ENCODE measurements at places on chromosomes 11 and 22. TPM values are rescaled to one million over a fixed set of nuclear protein-coding genes. Genes with fewer than 3 reads are reported as not detected.
A peak's percentile ranks its signal among the peaks of the same experiment; 100 is the strongest.

DNA sequence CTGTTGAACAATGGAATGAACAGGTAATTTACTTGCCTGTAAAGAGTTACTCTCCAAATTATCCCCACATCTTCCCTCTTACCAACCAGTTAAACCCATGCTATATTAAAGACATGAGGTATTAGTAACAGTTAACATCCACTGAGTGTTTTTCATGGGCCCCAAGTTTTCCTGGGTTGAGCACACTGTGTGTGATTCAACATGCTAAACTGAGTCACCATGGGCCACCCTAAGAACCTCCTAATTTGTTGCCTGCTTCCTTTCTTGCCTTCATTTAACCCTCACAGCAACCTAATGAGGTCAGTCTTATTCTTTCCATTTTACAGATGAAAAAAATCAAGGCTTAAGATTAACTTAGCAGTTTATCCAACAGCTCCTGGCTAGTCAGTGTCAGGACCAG lies 51.0 kb downstream of the GALNT18 start:
- H3K27me3 ChIP-seq: no peaks in the 10 kb centered on the region
- no peak overlapping the region for H3K27ac ChIP-seq
- no peak overlapping the region for H3K4me3 ChIP-seq
- no peaks in the 10 kb centered on the region for H3K36me3 ChIP-seq

- H3K27me3 ChIP-seq: no peaks in the 10 kb centered on the region
- H3K27ac ChIP-seq: peak overlapping the region; percentile 97
- no peak for DNase-seq
- peaks cover 23% of the 10 kb centered on the region for H3K4me1 ChIP-seq
- no peaks in the 10 kb centered on the region for H3K36me3 ChIP-seq
- H3K4me3 ChIP-seq: peak overlapping the region; percentile 66
Measured at GRCh38 chr11:72793076-72793424, 797 bp downstream of the STARD10 start.

SHISAL1 gene
- not detected for polyA plus RNA-seq

DNA sequence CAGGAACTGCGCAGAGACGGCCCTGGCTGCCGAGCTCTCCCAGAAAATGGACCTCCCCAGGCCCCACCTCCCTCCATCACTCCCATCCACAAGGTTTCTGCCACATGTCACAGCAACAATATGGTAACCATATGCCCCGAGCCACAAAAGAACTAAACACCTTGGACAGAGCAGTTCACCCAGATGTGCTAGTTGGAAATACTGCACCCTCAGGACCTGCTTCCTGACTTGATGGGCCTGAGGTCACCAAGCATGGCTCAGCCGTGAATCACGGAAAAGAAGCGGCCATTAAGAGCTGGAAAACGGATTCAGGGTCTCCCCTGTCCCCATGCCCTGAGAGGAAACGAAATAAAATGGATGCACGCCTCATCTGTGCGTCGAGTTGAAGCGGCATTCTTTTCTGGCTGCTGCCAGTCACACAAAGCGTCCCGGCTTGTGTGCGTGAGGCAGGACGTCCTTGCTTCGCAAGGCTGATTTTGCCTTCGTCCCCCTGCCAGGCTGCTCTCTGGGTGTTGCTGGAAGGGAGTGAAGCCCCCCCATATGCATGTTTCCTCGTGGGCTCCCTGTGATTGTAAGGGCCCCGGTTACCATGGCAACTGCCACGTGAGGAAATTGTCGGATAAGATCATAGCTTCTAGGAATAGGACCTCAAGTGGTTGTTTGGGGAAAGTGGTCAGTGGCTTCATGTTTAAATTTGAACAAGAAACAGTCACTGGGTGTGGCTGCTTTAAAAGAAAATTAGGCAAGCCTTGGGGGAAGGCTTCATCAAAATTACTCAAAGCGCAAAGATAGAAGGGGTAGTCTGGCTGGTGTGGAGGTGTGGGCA lies 51.7 kb downstream of the FLI1 start:
- no peak overlapping the region for H3K27ac ChIP-seq
- H3K4me3 ChIP-seq: no peak overlapping the region
- H3K36me3 ChIP-seq: peaks cover 1% of the 10 kb centered on the region
- peaks cover 57% of the 10 kb centered on the region for H3K4me1 ChIP-seq
- peak; percentile 13 for DNase-seq
- no peaks in the 10 kb centered on the region for H3K27me3 ChIP-seq

IGF2 gene
- polyA plus RNA-seq: not detected

All from B cell (primary cell).